Fibroblast of skin of back (primary cell): ENCODE measurements at places on chromosomes 1 and 21.
A peak's percentile ranks its signal among the peaks of the same experiment; 100 is the strongest.

- DNase-seq: no peak
Observed at GRCh38 chr1:67372136-67372535, 58.1 kb downstream of the SERBP1 start.

DNA sequence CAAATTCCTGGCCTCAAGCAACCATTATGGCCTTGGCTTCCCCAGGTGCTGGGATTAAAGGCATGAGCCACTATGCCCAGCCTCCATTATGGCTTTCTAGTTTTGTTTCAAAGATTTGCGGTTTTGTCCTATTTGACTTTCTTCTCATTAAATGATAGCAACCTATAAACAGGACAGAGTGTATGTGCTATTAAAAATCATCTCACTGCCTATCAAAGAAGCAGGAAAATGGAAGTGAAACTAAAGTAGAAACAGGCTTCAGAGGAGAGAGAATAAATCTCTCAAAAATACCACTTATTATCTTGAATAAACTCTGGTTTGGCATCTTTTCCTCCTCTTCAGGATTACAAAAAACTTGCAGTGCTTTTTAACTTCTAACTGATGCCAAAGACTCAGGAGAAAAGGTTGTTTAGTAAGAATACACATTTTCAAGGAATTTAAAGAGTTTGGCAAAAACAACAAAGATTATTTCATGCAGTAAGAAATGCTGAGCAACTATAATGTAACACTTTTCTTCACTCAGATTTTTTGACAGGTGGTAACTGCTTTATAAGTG is 28.7 kb downstream of the ACBD3 start:
- DNase-seq: no peak

GRCh38 chr1:221723018-221723847 is 18.7 kb downstream of the DUSP10 start:
- DNase-seq: peak; percentile 46

GRCh38 chr1:94962409-94963265 is 35.7 kb upstream of the CNN3 start:
- DNase-seq: no peak

GRCh38 chr21:29496337-29496736 is 197.6 kb downstream of the BACH1 start:
- no peak for DNase-seq

DNA sequence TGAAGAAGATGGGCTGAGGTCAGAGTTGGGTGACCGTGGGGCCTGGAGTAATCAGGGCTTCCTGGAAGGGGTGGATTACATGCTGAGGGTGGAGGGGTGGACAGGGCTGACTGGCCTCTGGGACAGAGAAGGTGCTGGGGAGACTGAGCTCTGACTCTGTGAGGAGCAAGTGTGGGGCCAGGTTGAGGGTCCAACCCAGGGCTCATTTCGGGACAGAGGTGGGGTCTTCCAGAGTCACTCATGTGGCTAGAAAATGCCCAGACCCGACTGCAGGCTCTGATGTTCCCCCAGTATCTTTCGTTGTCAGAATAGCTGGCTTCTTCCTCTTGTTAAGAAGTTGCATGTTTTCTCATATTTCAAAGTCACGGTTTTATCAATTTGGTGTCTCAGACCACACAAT is 311.8 kb downstream of the PTPRU start:
- no peak for DNase-seq

GRCh38 chr1:22508329-22508728 is 55.0 kb upstream of the EPHA8 start:
- DNase-seq: no peak

DNA sequence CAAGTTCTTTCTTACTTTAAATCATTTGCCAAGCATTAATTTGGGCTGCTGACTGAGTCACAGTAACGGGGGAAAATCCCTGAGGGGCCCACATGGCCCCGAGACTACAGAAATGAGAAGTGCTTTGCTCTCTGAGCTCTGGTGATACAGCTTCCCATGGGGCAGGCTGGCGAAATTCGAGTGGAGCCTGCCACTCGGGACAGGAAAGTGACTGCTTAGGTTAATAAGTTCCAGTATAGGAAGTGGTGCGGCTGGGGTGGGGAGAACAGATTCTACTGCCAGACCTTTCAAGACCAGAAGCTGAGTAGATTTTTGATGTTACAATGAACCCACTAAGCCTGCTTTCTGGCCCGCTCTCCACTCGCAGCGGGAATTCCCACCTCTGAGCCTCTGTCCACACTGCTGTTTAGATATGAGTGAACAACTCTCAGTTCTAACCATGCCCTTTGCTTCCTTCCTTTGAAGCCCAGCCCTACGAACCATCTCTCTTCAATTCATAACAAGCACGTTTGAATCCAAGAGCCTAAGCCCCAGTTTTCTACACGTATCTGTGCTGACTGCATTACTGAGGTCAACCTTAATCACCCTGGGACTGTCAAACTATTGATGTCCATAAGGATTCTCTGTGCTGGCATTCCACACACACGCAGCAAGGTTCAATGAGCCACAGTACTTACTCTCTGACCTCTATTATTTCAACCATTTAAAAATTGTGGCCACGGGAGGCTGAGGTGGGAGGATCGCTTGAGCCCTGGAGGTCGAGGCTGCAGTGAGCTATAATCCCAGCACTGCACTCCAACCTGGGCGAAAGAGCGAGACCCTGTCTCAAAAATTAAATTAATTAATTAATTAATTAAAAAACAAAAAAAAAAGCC is 9.6 kb downstream of the ZBTB17 start:
- peak; percentile 51 for DNase-seq

DNA sequence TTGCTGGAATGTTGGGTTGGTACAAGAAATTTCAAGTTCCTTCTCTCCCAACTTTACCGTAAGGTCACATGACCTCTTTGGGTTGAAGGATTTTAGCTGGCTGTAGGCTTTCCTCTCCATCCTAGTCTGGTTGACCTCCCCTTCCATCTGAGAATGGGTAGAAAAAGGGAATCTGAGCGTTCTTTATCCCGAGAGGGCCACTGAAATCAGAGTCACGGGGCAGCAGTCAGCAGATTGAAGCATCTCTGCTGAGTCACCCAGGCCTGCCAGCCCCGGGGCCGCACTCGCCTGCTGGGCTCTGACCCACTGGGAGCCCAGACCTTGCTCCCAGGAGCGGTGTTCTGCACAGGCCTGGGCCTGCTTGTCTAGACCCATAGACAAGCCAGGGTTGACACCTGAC is 31.0 kb downstream of the TMCC2 start:
- DNase-seq: peak; percentile 54

- DNase-seq: no peak
Observed at GRCh38 chr1:110218739-110219138, 8.6 kb downstream of the KCNC4 start.

- DNase-seq: peak; percentile 89
Observed at GRCh38 chr1:67679691-67680090, 5.3 kb upstream of the GADD45A start.

GRCh38 chr1:159587461-159587951 is at the start of gene APCS:
TSS of gene APCS (plus strand) at chr1:159587826. CDS start at chr1:159587922, 96 bp downstream.
- no peak for DNase-seq

- peak; percentile 38 for DNase-seq
Observed at GRCh38 chr1:46747683-46748288, 28.9 kb upstream of the EFCAB14 start.

DNA sequence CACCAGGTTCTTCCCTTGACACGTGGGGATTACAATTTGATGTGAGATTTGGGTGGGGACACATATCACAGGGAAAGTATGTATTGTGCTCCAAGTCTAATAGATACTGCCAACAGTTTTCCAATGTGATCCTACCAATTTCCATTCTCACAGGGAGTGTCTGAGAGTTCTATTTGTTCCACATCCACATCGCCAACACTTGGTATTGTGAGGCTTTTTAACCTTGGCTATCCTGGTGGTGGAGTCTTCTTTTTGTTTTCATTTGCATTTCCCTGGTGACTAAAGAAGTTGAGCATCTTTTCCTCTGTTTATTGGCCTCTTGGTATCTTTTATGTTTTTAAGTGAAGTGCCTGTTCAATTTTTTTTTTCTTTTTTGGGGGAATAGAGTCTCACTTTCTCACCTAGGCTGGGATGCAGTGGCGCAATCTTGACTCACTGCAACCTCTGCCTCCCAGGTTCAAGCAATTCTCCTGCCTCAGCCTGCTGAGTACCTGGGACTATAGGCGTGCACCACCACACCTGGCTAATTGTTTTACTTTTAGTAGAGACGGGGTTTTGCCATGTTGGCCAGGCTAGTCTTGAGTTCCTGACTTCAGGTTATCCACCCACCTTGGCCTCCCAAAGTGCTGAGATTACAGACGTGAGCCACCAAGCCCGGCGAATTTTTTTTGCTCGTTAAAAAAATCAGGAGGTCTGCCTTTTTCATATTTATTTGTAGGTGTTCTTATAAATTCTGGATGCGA is 15.9 kb upstream of the PADI1 start:
- DNase-seq: no peak

DNA sequence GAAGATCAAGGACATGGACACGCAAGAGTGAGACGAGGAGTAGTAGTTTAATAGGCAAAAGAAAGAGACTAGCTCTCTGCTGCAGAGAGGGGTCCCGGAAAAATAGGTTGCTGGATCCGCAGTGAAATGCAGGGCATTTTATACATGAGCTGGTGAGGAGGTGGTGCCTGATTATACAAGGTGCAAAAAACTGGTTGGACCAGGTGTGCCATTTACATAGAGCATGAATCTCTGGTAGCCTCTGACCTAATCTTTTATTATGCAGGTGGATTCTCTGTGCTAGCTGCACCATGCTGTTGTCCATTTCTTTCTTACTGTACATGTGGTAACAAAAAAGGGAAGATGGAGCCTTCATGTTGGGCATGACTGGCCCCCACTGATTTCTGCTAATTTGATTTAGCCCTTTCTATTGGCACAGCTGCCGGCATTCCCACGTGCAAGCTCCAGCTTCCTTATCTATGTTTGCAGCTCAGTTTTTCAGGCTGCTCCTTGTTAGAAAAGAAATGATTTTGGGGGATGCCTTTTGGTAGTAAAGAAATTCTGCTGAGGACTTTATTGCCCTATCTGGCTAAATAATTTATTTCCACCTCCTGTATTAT is 548.1 kb downstream of the BRINP3 start:
- no peak for DNase-seq

DNA sequence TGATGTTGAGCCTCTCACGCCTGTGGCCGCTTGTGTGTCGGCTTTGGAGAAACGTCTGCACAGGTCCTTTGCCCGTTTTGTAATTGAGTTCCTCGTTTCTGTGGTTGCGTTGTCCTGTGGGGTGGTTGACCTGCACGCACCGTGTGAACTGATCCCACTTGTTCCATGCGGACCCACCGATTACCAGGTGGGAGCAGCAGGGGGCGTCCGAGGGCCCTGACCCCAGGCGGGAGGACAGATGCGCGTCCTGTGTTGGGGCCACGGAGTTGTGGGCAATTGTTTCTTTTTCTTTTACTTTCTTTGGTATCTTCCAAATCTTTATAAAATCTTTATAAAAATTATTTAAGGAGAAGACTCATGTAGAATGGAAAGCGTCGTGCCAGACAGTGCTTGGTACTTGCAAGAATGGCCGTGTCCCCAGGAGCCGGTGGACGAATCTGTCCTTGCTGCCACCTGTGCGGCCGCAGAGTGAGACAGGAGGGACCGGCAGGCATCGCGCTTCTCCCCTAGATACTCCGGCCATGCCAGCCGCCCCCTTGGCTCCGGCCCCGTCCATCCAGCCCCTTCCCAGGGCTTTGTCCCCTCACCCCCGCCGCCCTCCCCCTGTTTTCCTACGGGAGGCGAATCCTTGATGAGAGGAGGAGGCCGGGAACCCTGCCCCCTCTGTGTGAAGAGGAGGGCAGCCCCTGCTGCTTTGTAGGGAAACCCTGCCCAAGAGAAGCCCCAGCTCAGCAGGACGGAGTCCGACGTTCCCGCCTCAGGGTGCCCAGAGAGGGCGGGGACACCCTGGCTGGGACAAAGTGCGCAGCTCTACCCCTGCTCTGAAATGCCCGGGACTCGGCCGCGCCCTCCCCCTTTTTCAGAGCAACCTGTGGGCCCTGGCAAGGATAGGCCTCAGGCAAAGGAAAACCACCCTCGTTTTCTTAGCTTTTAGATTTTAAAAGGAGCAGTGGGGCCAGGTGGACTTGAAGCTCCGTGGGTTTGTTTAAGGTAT is 41.7 kb downstream of the PRKCZ start:
- DNase-seq: peak; percentile 27

DNA sequence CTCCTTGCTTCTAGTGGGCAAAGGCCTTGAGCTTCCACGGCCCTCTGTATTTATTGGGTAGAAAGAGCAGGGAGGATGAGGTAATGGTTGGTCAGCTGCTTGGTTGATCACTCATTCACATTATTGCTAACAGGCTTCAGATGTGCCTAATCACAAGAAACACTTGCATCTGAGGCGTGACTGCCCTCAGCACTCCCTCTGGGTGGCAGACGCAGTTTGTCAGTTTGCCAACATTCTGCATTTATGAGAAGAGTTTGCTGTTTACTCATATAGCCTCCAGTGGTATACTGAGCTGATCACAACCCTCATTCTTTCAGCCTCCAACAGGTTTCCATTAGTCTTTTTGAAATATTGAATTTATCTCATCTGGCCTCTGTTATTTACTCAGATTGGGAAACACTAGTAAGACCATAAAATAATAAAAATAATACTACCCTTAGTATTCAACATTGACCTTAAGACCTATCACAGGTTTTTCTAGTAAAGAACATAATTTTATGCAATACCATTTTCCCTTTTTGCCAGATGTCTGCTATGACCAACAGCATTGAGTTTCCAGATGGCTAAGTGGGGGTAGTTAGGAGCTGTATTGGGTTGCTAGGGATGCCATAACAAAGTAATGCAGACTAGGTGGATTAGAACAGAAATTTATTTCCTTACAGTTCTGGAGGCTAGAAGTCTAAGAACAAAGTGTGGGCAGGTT is 53.3 kb downstream of the PTGFR start:
- DNase-seq: no peak

GRCh38 chr1:79791488-79792218 is 785.1 kb upstream of the ADGRL4 start:
- peak; percentile 37 for DNase-seq
